RPMI7951 (cell line): ENCODE measurements at places on chromosomes 1 and 21. TPM values are rescaled to one million over a fixed set of nuclear protein-coding genes. Genes with fewer than 3 reads are reported as not detected.

NBPF6 gene
- total RNA-seq: 2.5 TPM in 2 replicates

CACHD1 gene
- 0.98 and 1.2 TPM in 2 replicates for total RNA-seq

AK2 gene
- 263 and 350 TPM in 2 replicates for total RNA-seq

HMCN1 gene
- 2.8 and 4.9 TPM in 2 replicates for total RNA-seq

ASCL5 gene
- total RNA-seq: not detected in 2 replicates

HSD11B1 gene
- 0.20 and 0.72 TPM in 2 replicates for total RNA-seq

SPRR2D gene
- total RNA-seq: not detected in 2 replicates

LYPLAL1 gene
- total RNA-seq: 13.7 and 15.1 TPM in 2 replicates

SPRR1B gene
- not detected in 2 replicates for total RNA-seq

AMY2A gene
- total RNA-seq: not detected in 2 replicates

CADM3 gene
- total RNA-seq: 0.96 and 1.2 TPM in 2 replicates

CIART gene
- total RNA-seq: 11.8 and 12.0 TPM in 2 replicates

TFAP2E gene
- total RNA-seq: 0.68 and 0.96 TPM in 2 replicates

PLK3 gene
- 8.8 and 10.7 TPM in 2 replicates for total RNA-seq

MYOC gene
- total RNA-seq: not detected in 2 replicates

MAN1C1 gene
- total RNA-seq: 1.6 and 2.8 TPM in 2 replicates

IL24 gene
- 2.1 and 2.6 TPM in 2 replicates for total RNA-seq

TAS1R3 gene
- 0.48 and 0.68 TPM in 2 replicates for total RNA-seq

FRRS1 gene
- 7.8 and 9.7 TPM in 2 replicates for total RNA-seq

GLIS1 gene
- 1.3 and 1.9 TPM in 2 replicates for total RNA-seq

C8A gene
- not detected in 2 replicates for total RNA-seq

OR4F16 gene
- total RNA-seq: not detected in 2 replicates

RNU1-2 gene
- total RNA-seq: under 0.01 TPM in 1 of 2 replicates, not detected in the other

SERTAD4 gene
- total RNA-seq: 19.8 TPM in 2 replicates

HORMAD1 gene
- total RNA-seq: not detected in 2 replicates

CFAP141 gene
- not detected in 2 replicates for total RNA-seq
